ENCODE measurements at places on chromosomes 12 and 14.

- no peak for DNase-seq
Measured at GRCh38 chr14:61503167-61503801, 181.9 kb downstream of the PRKCH start.

GRCh38 chr14:55383541-55384140, 28.0 kb downstream of the ATG14 start:
- no peak for DNase-seq

DNA sequence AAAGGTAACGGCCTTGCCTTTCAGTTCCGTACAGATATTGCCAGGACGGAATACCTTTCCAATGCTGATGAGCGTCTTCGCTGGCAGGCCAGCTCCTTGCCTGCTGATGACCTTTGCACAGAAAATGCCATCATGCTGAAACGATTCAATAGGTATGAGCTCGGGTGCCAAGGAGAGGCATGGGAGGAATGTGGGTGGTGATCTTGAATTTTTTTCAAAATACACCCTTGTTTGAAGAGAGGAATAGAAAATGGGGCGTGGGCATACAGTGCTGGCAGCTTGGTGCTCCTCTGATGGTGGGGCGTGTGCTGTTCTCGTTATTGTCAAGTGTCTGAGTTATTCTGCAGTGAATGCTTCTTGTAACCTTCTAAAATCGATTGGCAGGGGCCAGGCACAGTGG, 52.5 kb downstream of the HSP90AA1 start:
- no peak for DNase-seq

GRCh38 chr14:99562856-99563748, 40.9 kb downstream of the CCDC85C start:
- DNase-seq = peak; percentile 80

- no peak for DNase-seq
Measured at GRCh38 chr12:52846356-52846970, 2.3 kb downstream of the KRT78 start.

DNA sequence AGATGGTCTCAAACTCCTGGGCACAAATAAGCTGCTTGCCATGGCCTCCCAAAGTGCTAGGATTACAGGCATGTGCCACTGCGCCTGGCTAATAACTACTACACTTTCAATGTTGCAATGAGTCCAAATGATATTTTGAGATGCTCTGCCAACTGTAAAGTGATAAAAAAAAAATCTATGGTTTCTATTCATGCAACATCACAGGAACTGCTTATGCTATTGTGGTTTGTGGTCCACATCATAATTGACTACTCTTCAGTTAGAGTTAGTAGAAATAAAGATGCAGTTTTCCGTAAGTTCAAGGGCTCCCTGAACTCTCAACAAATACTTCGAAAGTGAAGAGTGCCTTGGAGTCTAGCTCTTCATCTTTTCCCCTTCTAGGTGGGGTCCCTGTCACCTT, 239.4 kb downstream of the C12orf75 start:
- no peak for DNase-seq

DNA sequence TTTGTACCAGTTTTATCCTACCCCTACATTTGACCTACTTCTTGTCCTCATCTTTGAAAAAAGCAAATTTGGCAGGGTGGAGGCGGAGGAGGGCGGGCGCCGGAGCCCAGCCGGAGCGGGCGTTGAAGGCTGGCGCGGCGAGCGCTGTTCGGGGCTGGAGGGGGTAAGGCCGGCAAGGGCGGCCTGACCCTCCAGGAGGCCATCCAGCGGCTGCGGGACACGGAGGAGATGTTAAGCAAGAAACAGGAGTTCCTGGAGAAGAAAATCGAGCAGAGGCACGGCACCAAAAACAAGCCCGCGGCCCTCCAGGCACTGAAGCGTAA, 27.2 kb downstream of the FBXO34 start:
- DNase-seq = no peak

DNA sequence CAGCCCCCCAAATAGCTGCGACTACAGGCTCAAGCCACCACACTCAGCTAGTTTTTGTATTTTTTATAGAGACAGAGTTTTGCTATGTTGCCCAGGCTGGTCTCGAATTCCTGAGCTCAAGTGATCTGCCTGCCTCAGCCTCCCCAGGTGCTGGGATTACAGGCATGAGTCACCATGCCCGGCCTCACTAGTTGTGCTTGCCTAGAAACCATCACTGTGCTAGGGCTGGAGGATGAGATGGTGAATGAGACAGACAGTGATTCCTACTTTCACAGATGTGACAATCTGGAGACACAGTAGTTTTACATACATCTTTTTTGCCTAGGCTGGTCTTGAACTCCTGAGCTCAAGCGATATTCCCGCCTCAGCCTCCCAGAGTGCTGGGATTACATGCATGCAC, 7.5 kb upstream of the MSI1 start:
- no peak for DNase-seq

GRCh38 chr14:63204407-63205043, at the start of gene RHOJ:
Gene RHOJ (plus strand): TSS chr14:63204443. CDS start chr14:63204870, 427 bp downstream.
- DNase-seq = no peak

GRCh38 chr12:63382930-63383329, 231.9 kb upstream of the AVPR1A start:
- DNase-seq = no peak

- no peak for DNase-seq
Measured at GRCh38 chr14:50978888-50979287, 34.6 kb upstream of the PYGL start.

DNA sequence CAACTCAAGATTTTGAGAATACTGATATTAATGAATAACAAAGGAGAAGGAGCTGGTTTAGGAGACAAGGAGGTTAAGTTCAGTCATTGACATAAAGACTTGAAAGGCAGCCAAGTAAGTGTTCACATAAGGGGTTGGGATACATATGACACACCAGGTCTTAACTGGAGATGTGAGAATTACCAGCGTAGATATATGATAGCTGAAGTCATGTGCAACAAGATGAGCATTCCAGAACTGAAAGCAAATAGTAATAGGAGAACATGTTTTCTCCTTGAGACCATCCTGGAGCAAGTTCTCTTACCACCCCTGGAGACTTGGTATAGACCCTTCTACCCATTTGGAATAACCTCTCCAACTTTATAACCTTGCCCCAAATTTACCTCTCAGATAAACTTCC, 43.3 kb upstream of the NPFF start:
- no peak for DNase-seq

GRCh38 chr12:70605976-70606375, 31.3 kb downstream of the PTPRB start:
- DNase-seq = no peak

GRCh38 chr12:77932216-77932615, 101.5 kb downstream of the NAV3 start:
- no peak for DNase-seq

DNA sequence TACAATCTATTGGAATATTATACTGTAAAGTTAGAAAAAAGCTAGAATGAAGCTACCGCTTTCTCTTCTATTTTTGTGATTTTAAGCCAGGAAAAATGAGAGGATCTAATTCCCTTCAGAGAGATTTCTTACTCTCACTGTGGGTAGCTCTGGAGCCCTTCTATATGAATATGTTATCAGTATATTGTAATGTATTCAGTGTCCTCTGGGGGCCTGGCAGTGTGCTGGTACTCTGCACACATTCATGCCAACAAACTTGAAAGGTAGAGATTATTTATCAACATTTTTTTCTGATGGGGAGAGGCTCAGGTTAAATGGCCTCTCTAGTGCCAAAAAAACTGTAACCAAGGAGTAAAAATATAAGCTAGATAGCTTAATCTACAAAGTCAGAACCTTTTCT, 292.8 kb downstream of the TTC6 start:
- no peak for DNase-seq

DNA sequence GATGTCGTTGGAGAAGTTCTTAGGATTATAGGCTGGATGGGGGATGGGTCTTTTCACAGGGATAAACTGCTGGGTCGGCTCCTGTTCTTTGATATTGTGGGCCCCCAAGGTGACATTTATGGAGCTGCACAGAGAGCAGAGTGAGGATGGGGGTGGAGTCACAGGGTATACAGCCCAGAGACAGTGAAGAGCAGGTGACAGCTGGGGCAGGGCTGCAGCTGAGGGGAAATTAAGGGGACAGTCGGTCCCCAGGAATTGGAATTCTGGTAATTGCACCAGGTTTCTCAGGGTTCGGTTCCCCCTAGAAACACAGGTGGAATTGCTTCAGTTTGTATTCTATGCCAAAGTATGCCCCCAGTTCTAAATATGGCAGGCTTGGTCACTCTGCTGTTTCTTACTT, 1.7 kb downstream of the GZMB start:
- DNase-seq = no peak

- DNase-seq = no peak
Measured at GRCh38 chr14:69002069-69002468, 23.0 kb upstream of the ACTN1 start.

Data from ascending aorta (tissue), 2 donors.